ENCODE measurements at places on chromosomes 1 and 21.

GRCh38 chr1:200474633-200475032, 64.8 kb upstream of the ZNF281 start:
- DNase-seq, result no peak

DNA sequence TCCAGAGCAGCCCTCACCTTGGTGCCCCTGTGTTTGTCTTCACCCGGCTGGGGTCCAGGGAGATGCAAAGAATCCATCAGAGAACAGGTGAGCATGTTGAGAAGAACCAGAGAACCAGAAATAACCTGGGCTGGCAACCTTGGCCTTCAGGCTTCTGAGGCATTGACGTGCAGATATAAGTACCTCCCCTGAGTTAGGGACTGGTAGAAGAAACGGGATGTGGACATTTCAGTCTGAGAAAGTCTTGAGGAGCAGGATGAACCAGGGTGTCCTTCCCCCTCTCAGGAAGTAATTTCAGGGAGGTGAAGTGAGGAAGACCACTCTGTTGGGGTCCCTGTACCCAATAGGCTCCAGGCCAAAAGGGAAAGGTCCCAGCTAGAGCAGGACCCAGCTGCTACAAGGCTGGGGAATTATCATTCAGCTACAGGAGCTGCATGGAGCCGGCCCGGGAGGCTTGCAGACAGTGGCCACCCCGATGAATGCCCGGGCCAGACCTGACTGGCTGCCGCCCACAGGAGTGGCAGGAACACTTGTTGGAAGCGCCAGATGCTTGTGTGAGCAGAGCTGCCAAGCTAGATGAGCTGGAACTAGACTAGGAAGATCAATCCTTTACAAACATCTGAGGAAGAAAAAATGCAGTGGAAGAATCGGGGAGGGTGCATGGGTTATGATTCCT, 1.7 kb upstream of the AURKAIP1 start:
- DNase-seq, result no peak

- no peak for DNase-seq
Measured at GRCh38 chr1:219533280-219533679, 79.6 kb downstream of the ZC3H11B start.

DNA sequence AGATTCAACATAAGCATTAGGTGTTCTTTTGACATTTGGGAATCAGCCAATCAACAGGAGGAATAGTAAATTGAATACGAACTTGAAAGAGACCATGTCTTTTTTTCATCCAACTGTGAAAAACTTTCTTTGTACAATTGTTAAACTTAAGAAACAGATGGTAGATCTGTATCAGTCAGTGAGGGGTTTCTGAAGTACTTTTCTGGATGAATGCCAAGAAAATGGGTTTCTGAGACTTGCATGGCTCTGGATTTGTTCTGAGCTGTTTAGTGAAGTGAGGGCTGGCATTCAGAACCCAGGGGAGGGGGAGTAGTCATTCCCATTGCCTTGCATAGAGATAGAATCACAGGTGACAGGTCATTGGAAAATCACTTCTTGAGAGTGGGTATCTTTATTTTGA, 37.4 kb downstream of the PTPRC start:
- no peak for DNase-seq

- no peak for DNase-seq
Measured at GRCh38 chr1:54804471-54805132, 3.5 kb upstream of the TTC22 start.

GRCh38 chr1:83554174-83554573, 444.8 kb downstream of the TTLL7 start:
- DNase-seq, result no peak

DNA sequence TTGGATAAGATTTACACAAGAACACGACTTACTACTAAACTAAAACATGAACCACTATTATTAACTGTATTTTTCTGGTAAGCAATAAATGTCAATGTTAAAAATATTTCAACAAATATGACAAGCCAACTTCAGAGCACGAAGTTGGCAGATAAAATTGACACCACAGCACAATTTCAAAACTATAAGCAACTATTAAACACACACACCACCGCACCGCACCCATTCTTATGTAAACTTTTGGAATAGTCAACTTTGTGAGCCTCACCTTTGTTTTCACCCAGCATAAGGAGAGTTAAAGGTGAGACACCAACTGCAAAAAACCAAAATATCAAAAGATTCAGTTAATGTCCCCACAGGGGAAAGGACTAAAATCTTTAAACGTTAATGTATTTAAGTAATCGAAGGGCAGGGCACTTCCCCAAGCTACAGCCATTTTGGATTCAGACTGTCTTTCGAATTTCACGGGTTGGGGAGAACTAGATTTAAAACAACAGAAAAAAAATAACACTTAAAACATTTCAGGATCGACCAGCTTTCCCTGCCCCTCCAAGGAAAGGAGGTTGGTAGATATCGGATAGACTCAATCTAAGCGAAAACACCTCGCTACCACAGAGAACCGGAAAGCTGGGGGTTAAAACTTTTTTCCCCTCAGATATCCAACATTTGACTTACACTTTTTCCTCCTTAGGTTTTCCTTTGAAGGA, 872 bp downstream of the GPBP1L1 start:
- DNase-seq, result no peak

DNA sequence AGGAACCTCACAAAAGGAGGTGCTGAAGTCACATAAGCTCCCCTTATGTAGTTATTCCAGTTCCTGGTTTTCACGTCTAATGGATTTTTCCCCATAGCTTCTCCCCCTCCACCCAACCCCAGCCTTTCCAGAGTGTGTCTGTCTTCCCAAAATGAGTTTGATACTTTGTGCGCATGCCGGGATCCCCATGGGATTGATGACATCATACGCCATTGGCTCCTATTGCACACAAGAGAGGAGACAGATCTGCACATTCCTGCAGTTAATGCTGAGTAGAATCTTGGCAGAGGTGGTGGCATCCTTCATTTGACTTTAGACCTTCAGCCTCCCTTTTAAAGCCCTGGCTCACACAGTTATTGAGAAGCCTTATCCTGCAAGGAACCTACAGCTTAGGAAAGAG, 71.4 kb downstream of the DDR2 start:
- DNase-seq, result no peak

- no peak for DNase-seq
Measured at GRCh38 chr1:110606657-110607535, 738 bp upstream of the KCNA2 start.

Data from NCI-H748 treated with DMSO at 0.1 percent for 48 hours (cell line).